ENCODE measurements at places on chromosomes 16 and 17. TPM values are rescaled to one million over a fixed set of nuclear protein-coding genes. Genes with fewer than 3 reads are reported as not detected.

Gene CLDN9
- total RNA-seq: not detected

Gene GPR142
- total RNA-seq: not detected

Gene AGRP
- not detected for total RNA-seq

Gene SLC16A5
- 7.6 TPM for total RNA-seq

Gene DNAAF8
- total RNA-seq: not detected

Gene HSD17B2
- total RNA-seq: not detected

Data from T-helper 1 cell treated with Interleukin-12 subunit alpha and Interleukin-12 subunit beta and Interleukin-4 antibody, amounts not matched to agents 30 ng/mL and 1 ng/mL, for 36 hours (primary cell).